ENCODE measurements at places on chromosomes 1 and 21.

DNA sequence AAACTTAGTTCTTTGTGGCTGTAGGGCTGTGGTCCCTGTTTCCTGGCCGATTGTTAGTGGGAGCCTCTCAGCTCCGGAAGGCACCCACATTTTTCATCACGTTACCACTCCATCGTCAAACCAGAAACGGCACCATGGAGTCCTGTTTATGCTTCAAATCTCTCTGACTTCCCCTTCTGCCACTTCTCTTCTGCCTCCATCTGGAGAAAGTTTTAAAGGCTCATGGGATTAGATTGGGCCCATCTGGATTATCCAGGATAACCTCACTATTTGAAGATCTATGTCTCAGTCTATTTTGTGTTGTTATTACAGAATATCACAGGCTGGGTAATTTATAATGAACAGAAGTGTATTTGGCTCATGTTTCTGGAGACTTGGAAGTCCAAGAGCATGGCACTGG, 19.3 kb upstream of the IL22RA1 start:
- no peak for DNase-seq

- no peak for DNase-seq
Observed at GRCh38 chr1:189315035-189315901, 1162.4 kb downstream of the BRINP3 start.

DNA sequence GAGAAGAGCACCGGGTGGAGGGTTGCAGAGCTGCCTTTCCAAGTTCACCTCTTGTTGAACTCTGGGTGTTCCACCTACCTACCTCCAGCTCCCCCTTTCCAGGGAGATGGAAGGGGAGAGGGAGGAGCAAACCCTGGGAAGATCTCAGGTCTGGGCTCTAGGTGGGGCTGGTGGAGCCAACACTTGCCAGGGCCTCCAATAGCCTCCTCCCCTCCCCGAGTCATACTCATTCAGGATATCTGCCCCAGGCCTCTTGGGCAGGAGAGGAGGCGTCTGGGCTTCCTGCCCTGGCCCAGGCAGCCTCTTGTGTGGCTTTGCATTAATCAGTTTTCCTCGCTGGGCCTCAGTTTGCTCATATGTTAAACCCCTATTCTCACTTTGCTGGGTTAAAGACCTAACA, 13.4 kb downstream of the RAP1GAP start:
- DNase-seq, result no peak

GRCh38 chr1:40047276-40047675, 6.7 kb downstream of the CAP1 start:
- DNase-seq, result no peak

DNA sequence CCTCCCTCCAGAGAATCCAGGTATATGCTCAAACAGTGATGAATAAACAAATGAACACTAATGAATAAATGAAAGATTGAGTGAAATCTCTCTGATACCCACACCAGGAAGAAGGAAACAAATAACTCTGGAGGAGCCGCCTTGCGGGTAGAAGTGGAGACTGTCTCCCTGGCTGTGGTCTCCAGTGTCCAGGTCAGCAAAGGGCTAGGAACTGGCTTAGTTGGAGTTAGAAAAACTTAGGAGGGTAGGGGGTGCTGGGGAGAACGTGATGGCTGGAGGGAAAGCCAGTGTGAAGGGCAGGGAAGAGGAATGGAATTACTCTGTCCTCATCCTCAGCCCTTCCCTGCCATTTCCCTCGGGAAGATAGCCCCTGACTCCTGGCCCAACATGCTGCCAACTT, 537 bp downstream of the RHBDL2 start:
- no peak for DNase-seq

DNA sequence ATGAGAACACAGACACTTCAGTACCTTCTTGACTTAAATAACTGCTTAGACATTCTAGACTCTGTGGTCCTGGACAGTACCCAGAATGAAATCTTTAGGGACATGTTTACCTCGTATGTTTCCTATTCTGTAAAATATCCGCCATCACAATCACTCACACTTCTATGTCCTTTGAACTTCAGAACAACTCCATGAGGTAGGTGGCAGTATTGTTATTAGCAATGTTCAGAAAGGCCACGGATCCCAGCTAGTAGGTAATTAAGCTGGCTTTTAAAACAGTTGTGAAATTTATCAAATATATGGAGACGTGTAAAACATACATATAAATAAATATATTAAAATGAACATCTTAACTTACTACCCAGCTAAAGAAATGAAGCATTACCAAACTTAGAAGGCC, 83.4 kb downstream of the CACHD1 start:
- DNase-seq, result no peak

DNA sequence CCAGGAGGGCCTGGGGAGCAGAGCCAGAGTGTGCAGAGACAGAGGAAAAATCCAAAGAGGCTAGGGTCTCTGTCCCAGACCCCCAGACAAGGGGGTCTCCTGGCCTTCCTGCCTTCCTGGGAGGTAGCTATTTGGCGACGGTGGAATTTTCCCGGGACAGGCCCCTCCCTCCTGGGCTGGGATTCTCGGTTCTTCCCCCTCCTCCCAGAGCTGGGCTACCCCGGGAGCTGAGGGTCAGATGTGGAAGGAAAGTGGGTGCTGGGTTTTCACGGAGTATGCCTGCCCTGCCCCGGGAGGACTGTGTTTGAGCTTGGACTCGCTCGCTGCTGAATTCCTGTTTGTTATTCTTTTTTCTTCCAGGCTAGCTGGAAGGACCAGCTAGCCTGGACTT, 759 bp downstream of the AMPD2 start:
- DNase-seq, result peak; percentile 67

DNA sequence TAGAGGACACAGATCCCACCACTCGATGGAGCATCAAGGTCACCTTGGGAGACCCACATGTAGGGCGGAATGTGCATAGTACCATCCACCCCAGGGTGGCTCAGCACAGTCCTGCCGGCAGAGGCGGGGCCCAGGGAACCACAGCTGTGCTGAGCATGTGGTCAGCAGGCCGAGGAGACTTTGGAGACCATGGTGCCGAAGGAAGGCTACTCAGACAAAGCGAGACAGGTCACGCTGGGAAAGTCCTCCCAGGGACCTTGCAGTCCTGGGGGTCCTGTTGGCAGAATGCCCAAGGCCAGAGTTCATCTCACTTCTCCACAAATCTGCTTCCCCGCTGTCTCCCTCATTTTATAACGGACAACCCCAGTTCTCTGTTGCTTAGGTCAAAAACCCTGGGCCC, 22.5 kb downstream of the WNT3A start:
- DNase-seq, result no peak

DNA sequence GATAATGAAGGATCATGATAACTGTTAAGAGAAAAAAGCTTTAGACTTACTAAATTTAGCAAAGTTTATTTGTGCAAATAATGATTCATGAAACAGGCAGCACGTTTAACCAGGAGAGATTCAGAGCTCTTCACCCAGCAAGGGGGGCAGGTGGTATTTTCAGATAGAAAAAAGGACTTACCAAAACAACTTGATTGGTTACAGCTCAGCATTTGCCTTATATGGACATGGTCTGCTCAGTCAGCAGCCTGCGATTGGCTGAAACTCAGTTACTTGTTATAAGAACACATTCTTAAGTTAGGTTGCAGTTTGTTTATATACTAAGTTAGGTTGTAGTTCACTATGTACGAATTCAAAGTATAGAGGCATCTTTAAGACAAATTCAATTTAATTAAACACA, 165.6 kb downstream of the DUSP10 start:
- DNase-seq, result peak; percentile 53

- no peak for DNase-seq
Observed at GRCh38 chr1:59751801-59752200, 62.9 kb upstream of the HOOK1 start.

GRCh38 chr1:67834246-67834877, 1.1 kb upstream of the GNG12 start:
- no peak for DNase-seq

DNA sequence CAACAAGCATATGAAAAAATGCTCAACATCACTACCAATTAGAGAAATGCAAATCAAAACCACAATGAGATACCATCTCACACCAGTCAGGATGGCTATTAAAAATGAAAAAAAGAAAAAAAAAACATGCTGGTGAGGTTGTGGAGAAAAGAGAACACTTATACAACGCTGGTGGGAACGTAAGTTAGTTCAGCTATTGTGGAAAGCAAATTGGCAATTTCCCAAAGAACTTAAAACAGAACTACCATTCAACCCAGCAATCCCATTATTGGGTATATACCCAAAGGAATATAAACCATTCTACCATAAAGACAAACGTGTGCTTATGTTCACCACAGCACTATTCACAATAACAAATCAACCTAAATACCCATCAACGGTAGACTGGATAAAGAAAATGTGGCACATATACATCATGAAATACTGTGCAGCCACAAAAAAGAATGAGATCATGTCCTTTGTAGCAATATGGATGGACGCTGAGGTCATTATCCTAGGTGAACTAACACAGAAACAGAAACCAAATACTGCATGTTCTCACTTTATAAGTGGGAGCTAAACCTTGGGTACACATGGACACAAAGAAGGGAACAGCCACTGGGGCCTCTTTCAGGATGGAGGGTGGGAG, 49.5 kb downstream of the LYST start:
- no peak for DNase-seq

GRCh38 chr1:226699166-226699565, 39.9 kb downstream of the ITPKB start:
- DNase-seq, result no peak

DNA sequence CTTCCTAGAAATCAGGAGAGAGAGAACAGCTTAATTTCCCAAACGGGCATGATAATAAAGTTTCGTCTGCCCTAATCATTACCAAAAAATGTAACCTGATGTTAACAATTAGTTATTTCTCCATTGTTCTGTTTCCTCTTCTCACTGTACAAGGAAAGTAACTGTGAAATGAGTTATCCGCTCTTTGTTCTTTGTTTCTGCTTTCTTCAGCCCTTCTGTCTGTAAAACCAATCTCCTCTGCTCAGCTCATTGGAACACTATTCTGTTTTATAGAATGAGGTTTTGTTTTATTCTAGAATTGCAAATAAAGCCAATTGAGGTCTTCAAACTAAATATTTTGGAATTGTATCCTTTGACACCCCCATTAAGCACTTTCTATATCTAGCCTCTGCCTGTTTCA, 8.8 kb upstream of the THEM4 start:
- no peak for DNase-seq

- DNase-seq, result no peak
Observed at GRCh38 chr1:17434016-17434415, 5.5 kb downstream of the RCC2 start.

DNA sequence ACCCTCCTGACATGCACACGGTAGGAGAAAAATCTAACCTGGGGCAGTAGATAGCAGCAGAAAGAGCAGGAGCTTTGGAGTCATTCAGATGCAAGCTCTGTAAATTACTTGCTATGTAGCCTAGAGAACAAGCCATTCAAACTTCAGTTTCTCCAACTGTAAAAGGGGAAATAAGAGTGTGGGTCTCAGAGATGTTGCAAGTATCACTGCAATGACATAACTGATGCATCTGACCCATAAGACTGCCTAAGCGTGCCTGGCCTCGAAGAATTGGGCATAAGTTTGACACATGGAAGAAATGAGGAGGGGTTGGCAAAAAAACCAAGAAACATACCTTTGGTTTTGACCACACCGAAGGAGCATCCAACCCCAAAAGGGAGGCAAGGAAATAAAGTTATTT, 5.2 kb downstream of the AK2 start:
- DNase-seq, result no peak

GRCh38 chr1:200912737-200913407, 18.2 kb downstream of the INAVA start:
- no peak for DNase-seq

GRCh38 chr1:225644666-225645065, 8.3 kb downstream of the ENAH start:
- no peak for DNase-seq

- DNase-seq, result peak; percentile 85
Observed at GRCh38 chr1:37958690-37959089, 11.8 kb upstream of the INPP5B start.

GRCh38 chr1:201348211-201348566, 29.3 kb downstream of the TNNT2 start:
- DNase-seq, result peak; percentile 52

- DNase-seq, result no peak
Observed at GRCh38 chr1:2468540-2468939, 7.5 kb upstream of the PLCH2 start.

GRCh38 chr1:17319561-17320350, 11.8 kb downstream of the PADI4 start:
- no peak for DNase-seq

- no peak for DNase-seq
Observed at GRCh38 chr1:31102501-31102950, 37.0 kb upstream of the PUM1 start.

DNA sequence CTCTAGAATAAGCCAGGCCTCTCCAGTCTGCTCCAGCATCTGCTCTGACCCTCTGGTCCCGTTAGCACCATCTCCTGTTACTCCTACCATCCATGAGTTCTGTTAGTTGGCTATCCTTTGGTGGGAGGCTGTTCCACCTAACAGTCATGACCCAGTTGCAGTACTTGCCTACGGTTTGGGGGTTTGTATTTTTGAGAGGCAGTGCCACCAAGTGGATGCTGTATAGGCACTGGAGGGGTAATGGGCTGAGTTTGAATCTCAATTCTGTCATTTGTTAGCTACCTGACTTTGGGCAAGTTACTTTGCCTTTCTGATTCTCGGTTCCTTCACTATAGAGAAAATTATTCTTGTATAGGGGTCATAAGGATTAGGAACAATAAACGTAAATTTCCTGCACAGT, 12.1 kb upstream of the C8B start:
- no peak for DNase-seq

- no peak for DNase-seq
Observed at GRCh38 chr21:45533846-45534635, 8.2 kb downstream of the SLC19A1 start.

DNA sequence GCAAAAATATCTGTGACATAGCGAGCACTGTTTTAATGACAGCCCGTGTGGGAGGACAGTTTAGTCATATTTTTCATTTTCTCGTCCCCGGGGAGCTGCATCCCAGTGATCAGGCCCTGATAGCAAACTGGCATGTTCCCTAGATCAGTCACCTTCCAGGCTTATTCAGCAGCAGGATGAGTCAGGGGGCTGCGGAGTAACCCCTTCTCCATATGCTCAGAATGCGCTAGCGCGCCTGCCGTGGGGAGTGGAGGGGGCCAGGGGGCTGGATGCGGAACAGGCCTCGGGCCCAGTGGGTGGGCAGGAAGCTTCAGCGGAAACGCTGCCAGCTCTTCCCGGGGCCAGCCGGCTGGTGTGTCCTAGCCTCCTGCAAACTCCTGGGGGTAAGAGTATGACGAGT, 94.0 kb downstream of the KCND3 start:
- DNase-seq, result no peak

- DNase-seq, result no peak
Observed at GRCh38 chr1:2955652-2956051, 65.6 kb upstream of the ACTRT2 start.

DNA sequence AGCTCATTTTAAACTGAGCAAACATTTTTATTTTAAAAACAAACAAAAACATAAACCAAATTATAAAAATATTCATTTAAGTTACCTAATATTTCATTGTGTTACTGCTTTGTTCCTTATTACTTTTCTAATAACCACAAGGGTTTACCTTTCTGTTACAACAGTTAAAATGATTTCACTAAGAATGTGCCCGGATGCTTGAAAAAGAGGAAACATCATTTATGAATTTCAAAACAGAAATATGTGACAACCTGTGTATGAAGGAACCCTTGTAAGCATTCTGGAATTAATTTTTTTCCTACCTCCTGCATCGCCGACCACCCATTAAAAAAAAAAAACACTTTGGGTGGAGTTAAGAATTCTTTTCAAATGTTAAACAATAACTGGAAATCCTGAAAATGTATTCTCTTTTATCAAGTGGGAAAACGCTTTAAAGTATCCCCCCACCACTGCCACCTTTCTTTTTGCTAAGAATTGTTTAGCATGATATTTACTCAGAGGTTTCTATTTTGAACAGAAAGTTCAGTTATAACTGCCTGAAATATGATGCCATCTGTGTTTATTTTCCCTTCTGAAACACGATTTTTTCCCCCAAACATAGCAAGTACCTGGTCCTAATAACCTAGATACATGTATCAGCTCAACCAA, 9.1 kb downstream of the CYYR1 start:
- DNase-seq, result no peak

Measured in astrocyte of the hippocampus (primary cell).